ENCODE measurements at places on chromosomes 4 and X. TPM values are rescaled to one million over a fixed set of nuclear protein-coding genes. Genes with fewer than 3 reads are reported as not detected.
A peak's percentile ranks its signal among the peaks of the same experiment; 100 is the strongest.

GRCh38 chr4:73152893-73153292 lies 83.4 kb upstream of the COX18 start:
- no peak overlapping the region for H3K27ac ChIP-seq
- DNase-seq: no peak
- H3K27me3 ChIP-seq: no peaks in the 10 kb centered on the region
- H3K4me1 ChIP-seq: no peaks in the 10 kb centered on the region
- peaks cover 26% of the 10 kb centered on the region for H3K36me3 ChIP-seq
- no peak overlapping the region for H3K4me3 ChIP-seq

DNA sequence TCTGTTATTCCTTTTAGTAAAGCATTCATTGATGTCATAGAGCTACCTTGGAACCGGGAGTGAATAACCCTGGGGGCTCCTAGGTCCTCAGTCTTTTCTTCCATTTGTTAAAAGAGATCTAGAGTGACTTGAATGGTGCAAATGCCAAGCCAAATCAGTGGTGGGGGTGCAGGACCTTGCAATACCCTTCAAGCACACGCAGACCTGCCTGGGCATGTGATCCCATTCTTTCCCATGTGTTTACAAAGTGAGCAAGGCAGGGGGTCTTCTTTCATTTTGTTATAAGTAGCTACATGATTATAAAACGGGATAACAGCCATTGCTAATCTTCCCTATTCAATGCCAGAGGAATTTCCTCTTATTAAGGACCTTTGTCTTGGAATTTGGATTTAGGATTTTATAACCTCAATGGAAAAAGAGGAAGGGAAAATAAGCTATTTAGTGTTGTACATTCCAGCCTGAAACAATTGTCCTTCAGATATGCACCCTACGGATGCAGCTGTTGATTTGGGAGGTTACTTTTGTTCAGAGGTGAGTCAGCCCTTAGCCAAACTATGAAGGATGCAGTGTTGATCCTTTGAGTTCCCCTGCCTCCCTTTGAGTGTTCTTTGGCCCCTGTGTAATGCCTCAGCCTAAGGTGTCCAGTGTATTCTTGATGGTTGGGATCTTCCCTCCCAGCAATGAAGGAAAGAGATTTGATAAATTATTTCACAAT lies 623.8 kb upstream of the HTR2C start:
- DNase-seq: peak; percentile 61
- H3K36me3 ChIP-seq: no peaks in the 10 kb centered on the region
- H3K4me1 ChIP-seq: peaks cover 26% of the 10 kb centered on the region
- H3K27me3 ChIP-seq: no peaks in the 10 kb centered on the region

DNA sequence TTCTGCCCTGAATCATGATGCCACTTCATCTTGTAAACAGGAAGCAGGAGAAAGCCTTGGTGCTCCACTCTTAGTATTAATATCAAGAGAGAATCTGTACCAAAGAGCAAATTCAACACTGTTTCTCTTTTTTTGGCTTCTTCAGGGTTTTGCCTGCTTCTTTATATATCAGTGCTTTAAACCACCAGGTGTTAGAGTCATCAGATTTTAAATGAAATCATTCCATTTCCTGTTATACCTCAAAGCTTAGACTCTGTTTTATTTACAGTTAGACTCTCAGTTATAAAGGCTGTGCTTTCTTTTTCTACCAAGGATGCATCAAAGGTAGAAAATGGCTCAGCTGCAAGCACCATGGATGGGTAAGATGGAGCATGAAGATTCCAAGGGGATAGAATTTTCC lies 350.9 kb downstream of the CAMK2D start:
- no peak overlapping the region for H3K4me3 ChIP-seq
- no peak for DNase-seq
- H3K27ac ChIP-seq: no peak overlapping the region
- H3K4me1 ChIP-seq: no peaks in the 10 kb centered on the region
- H3K36me3 ChIP-seq: no peaks in the 10 kb centered on the region

The SH3D19 gene
- total RNA-seq: 57.4 TPM
